ENCODE measurements at places on chromosomes 1 and 21.

GRCh38 chr1:222654849-222655248, 37.0 kb downstream of the MIA3 start:
- DNase-seq: peak; percentile 83

GRCh38 chr1:66705110-66705509, 47.1 kb upstream of the DYNLT5 start:
- DNase-seq: no peak

DNA sequence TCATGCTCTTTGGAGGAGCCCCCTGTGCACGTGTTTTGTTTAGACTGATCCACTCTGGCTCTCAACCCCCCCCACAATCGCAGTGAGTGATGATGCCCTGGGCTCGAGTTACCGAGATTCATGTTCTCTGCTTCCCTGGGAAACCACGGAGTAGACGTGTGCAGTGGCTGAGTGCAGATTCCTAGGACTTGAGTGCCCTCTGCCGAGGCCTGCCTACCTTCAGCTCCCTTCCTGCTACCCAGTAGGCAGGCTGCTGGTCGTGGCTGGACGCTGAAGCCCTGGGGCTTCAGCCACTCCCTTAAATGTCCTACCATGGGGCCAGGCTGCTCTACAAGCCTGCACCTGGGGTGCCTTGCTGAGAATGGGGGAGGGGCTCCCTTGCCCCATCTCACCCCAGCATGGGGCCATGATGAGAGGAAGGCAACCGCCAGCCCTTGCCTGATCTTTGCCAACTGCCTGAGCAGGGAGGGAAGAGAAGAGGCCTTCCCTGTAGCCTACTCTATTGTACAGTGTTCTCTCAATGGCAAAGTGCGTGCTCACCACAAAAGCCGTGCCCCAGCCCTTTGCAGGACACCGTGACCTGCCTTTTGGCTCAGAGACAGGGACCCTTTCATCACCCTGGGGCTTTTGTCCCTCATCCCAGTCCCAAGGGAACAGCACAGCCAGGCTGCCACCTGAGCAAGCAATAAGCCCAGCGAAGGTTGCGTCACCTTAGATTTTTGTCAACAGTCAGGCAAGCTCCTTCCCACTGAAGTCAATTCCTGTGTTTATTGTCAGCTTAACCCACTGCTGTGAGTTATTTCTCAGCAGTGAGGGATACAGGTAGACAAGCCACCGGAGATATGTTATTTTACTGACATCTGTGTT, 4.1 kb upstream of the GRIK3 start:
- peak; percentile 18 for DNase-seq

DNA sequence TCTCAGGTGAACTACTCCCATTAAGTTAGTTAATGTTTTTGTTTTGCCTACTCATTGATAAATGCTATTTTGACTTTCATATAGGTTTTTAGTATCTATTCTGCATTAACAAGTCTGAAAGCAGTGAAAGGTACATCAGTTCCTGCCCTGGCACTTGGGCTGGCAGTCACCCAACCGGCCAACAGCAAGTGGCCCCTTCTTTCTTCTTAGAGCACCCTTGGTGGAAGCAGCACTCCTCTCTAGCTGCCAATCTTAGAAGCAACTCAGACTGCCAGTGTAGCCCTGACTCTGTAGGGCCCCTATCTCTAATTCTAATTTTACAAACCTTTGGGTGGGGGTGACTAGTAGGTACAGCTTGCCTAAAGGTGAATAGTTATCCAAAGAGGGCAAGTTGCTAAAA, 155.7 kb downstream of the FGGY start:
- DNase-seq: no peak

- DNase-seq: no peak
Observed at GRCh38 chr1:210685295-210685650, 356.6 kb downstream of the HHAT start.

- DNase-seq: no peak
Observed at GRCh38 chr1:195714248-195714647, 894.0 kb downstream of the KCNT2 start.

DNA sequence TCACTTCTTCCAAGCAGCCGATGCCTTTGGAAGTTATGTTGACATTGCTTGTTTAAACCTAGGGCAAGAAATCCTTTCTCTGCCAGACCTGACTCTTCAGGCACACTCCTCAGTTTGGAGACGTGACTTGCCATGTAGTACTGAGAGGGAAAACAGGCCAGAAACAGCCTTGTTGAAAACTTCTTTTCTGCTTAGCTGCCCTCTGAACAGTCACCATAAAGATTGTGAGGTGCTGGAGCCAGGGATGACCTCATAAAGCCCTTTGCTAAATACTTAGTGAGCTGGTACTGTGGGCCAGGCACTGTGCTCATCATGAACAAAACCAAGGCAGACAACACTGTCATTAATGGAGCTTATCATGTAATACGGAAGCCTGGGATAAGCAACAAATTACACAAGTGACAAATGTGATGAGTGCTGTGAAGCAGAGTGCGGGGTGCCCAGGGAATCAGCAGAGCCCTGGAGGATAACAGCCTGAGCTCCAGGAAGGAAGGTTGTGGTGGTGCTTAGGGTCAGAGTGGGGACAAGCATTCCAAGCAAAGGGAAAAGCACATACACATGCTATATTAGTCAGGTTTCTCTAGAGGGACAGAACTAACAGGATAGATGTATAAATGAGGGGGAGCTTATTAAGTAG, 42.4 kb downstream of the MTARC1 start:
- no peak for DNase-seq

- DNase-seq: peak; percentile 57
Observed at GRCh38 chr1:94741510-94741909, 78.6 kb upstream of the SLC44A3 start.

- no peak for DNase-seq
Observed at GRCh38 chr1:8266436-8267165, 51.3 kb upstream of the SLC45A1 start.

- DNase-seq: peak; percentile 29
Observed at GRCh38 chr1:236342403-236343245, 51.5 kb upstream of the EDARADD start.

DNA sequence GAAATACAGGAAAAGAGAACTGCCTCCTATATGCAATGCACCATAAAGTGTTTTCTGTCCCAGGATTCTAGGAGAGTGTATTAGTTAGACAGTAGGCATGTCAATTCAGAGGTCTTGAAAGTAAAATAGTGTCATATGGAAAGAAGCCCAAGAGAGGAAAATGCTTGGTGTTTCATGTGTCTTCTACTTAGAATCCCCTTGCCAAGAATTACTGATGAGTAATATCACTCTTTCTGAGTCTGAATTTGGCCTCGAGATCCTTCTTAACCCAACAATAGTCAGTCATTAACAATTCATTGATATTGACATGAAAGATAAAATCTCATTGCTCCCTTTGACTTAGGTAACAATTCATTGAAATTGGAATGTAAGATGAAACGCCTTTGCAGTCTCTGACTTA, 972.2 kb downstream of the TTLL7 start:
- DNase-seq: no peak

DNA sequence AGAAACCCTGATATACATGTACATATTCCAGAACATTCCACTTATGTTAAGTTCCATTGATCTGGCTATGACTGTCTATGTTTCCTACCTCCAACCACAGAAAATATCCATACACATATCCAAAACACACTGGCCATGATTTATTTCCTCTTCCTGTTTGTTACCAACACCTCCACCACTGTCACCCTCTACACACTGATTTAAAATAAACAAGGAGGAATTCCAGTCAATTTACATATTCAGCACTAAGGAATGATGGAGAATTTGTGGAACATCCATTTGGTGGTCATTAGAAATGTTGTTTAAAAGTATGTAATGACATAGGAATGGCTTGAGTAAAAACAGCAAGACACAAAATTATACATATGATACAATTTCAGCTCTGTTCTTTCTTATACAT, 5.5 kb upstream of the STX6 start:
- no peak for DNase-seq

GRCh38 chr1:230864441-230864840, 3.9 kb downstream of the C1orf198 start:
- DNase-seq: peak; percentile 6

DNA sequence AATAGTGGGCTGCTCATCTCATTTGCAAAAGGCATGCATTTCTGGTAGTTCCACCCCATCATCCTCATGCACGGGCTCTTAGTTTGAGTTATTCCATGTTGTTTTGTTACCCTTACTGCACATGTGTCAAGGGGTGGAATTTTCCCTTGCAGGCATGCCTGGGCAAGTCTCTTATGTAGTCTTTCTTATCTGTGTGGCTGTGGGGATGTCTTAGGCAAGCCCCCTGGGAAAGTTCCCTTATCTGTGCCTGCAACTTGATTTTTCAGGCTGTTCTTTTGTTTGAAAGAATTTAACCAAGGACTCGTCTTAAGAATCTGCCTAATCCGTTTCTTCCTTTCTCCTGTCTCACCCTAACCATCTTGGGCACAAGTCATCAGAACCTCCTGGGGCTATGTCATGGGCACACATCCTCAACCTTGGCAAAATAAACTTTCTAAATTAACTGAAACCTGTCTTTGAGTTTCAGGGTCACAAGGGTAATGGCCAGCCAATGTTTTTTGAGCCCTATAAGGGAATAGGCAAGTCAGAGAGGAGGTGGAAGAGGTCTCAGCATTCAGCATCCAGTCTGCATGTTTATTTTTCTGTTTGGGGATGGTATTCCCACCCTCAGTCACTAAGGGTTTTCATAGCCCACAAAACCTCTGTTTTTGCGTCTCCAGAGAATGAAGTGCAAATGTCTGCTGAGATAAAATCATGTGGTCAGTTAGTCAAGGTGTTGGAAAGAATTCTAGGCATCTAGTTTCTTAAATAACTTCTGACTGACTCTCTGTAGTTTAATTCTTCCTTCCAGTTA, 579.7 kb downstream of the PLA2G4A start:
- no peak for DNase-seq

GRCh38 chr1:16391411-16391810, 24.4 kb downstream of the SZRD1 start:
- DNase-seq: peak; percentile 55

DNA sequence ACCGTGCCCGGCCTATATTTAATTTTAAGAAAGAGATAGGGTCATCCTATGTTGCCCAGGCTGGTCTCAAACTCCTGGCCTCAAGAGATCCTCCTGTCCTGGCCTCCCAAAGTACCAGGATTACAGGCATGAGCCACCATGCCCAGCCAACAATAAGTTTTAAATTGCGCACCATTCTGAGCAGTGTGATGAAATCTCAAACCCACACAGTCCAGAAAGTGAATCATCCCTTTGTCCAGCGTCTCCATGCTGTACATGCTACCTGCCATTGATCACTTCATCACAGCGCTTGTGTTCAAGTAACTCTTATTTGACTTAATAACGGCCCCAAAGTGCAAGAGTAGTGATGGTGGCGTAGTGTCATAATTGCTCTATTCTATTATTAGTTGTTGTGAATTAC, 75.4 kb downstream of the APP start:
- no peak for DNase-seq

All from suppressor macrophage (primary cell).